ENCODE measurements at places on chromosomes 16 and 17. TPM values are rescaled to one million over a fixed set of nuclear protein-coding genes. Genes with fewer than 3 reads are reported as not detected.

Gene C17orf67
- 2.2 TPM for total RNA-seq

Gene SP6
- 2.8 TPM for total RNA-seq

Gene C16orf95
- 6.8 TPM for total RNA-seq

Gene MYL4
- 0.23 TPM for total RNA-seq

Gene LGALS9B
- not detected for total RNA-seq

Gene MAP2K6
- 7.4 TPM for total RNA-seq

Gene MRPL45
- total RNA-seq, result 62.3 TPM

Gene GPR179
- total RNA-seq, result 0.03 TPM

Gene OTOA
- 0.05 TPM for total RNA-seq

All from A549 treated with CORT108297 at 1 μM for 4 hours (cell line).